Activated CD4-positive, alpha-beta T cell treated with anti-CD3 and anti-CD28 coated beads, Interleukin-10, Interleukin-2, amounts not matched to agents 100 ng/mL and 50 ng/mL, durations not matched to agents 16 hours and 8 hours (primary cell): ENCODE measurements at places on chromosomes 13 and 19.

DNA sequence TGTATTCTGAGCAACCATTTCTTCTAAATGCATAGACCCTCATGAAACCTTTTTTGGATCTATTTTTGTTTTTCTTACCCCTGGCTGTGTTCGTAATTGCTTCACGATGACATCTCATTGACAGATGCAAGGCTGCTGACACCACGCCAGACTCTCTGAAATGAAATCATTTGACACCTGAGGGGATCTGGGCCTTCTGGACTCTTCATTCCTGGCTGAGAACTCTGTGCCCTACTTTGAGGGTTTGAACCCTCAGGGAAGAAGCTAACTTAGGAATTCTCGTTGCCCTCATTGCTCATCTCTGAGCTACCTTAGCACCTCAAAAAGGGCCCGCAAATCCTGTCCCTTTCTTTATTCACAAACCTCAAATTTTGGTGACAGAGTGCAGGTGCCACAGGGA, 40.5 kb upstream of the NBEA start:
- DNase-seq, result no peak

- DNase-seq, result no peak
Observed at GRCh38 chr19:41278478-41278877, 14.3 kb downstream of the HNRNPUL1 start.

DNA sequence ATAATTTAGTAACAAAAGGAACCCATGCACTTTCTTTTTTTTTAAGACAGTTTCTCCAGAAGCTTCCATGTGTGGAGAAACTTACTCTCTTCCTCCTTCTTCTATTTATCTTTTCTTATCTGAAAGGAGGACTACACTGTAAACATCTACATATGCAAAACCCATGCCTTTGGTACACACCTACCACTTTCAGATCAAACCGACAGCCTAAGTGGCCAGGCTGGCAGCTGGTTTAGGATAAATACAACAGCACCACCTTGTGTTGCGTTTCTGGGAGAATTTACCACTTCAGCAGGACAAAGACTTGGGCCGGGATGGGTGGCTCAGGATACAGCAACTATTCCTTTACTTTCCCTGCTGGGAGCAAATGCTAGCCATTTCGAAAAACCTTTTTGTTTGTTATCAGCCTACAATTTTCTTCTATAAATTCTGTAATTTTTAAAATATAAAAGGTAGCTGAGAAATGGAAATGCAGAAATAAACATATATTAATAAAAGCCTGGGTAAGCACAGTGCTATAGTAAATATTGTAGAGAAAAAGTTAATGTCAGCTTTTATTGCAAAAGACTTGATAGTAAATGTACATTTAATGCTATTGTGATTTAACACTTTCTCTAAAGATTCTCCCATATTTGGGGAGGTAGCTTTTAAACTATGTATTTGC, 94.0 kb upstream of the RFC3 start:
- peak; percentile 84 for DNase-seq

- no peak for DNase-seq
Observed at GRCh38 chr13:37505531-37505930, 93.0 kb downstream of the POSTN start.

DNA sequence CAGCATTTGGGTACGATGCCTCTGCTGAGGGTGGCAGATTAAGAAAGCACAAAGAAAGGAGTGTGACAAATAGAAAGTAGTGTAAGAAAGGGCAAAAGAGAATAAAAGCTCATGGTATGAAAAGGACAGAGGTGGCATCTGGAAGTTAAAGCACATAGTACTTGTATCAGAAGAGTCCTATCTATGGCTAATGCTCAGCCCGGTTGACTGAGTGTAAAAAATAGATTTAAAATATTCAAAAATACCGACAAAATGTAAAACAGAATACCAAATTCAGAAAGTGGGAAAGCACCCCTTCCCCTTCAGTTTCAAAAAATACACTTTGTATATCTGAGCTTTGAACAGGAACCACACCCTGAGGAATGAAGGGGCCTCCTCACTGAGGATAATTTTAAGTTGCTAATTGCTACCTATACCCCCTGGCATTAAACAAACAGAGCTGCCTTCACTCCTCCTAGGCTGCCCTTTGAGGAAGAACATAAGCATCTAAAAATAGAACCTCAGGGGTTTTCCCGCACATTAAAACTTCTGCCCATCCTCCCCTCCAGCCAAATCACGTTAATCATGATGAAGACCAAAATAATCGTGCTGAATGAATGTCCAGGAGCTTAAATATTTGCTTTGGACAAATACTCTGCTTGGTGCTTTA, 43.3 kb downstream of the DLEU7 start:
- no peak for DNase-seq

DNA sequence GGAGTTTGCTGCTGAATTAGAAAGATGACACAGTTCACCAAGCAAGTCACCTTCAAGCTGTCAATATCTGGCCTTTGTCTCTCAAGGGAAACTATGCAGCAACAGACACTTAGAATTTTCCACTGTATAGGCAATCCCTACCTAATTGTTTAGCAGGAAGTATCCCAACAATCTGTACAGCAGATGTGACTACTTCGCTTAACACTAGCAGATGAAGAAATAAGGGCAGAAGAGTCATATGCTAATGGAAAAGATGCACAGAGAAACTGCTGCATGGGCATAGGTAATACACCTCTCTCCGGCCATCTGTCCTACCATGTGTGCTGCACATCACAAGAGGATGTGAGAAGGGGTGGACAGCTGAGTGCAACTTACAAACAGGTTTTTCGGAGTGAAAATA, 851.2 kb downstream of the PCDH9 start:
- DNase-seq, result no peak

GRCh38 chr19:3370214-3370720, 3.9 kb downstream of the NFIC start:
- DNase-seq, result no peak

GRCh38 chr13:79481685-79482052, 714 bp downstream of the NDFIP2 start:
- peak; percentile 75 for DNase-seq

DNA sequence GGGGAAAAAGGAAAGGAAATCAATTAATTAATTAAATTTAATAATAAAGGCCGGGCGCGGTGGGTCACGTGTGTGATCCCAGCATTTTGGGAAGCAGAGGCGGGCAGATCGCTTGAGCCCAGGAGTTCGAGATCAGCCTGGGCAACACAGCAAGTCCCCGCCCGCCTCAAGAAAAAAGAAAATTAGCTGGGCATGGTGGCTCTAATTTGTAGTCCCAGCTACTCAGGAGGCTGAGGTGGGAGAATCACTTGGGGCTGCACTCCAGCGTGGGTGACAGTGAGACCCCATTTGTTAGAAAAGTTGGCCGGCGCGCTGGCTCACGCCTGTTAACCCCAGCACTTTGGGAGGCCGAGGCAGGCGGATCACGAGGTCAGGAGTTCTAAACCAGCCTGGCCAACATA, 733 bp upstream of the CD320 start:
- DNase-seq, result no peak

- DNase-seq, result peak; percentile 63
Observed at GRCh38 chr19:55212447-55212846, 3.1 kb upstream of the PTPRH start.

GRCh38 chr19:35081201-35081600, 34.4 kb upstream of the FXYD3 start:
- DNase-seq, result no peak

DNA sequence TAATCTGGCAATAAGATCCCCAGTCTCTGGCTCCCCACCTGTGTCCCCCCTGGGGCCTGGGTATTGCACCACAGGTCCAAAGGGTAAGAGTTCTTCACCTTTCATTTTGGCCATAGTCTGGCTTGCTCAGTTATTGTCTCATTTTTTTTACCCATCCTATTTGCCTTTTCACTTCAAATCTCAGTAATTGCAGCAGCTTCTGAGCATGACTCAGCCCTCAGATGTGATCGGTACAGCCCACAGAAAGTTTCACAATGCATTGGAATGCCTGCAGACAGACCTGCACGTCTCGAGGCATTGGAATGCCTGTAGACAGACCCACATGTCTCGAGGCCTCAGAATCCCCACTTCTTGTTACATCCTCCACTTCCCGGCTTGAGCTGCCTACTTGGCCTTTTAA, 173.6 kb downstream of the NUFIP1 start:
- DNase-seq, result peak; percentile 73

DNA sequence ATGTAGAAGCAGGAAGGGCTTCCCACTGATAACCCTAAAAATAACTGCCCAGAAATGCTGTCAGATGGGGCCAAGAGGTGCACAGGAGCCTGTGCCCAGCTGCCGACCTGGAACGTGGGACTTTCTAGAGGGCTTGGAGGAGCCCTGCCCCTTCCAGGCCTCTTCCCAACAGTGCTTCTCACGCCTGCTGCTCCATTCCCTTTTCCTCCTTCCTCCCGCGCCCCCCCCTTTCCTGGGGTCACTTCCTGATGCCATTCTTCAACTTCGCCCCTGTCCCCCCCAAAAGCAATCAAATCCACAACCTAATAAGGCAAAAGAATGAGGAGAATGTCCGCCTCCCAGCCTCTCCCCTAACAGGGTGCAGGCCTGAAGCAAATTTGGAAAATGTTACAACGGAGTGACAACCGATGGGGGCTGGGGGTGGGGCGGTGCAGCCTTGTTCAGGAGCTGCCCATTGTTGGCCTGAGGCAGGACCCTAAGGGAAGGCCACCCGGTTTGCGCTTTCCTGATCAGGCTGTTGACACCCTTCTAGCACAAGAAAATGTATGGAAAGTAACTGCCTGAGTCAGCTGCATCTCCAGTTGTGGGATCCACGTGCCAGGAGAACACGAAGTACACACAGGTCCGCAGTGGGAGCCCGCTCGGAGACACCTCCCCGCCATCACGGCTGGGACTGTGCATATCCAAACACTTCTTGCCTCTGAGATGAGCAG, 18.7 kb downstream of the ACTN4 start:
- DNase-seq, result no peak

DNA sequence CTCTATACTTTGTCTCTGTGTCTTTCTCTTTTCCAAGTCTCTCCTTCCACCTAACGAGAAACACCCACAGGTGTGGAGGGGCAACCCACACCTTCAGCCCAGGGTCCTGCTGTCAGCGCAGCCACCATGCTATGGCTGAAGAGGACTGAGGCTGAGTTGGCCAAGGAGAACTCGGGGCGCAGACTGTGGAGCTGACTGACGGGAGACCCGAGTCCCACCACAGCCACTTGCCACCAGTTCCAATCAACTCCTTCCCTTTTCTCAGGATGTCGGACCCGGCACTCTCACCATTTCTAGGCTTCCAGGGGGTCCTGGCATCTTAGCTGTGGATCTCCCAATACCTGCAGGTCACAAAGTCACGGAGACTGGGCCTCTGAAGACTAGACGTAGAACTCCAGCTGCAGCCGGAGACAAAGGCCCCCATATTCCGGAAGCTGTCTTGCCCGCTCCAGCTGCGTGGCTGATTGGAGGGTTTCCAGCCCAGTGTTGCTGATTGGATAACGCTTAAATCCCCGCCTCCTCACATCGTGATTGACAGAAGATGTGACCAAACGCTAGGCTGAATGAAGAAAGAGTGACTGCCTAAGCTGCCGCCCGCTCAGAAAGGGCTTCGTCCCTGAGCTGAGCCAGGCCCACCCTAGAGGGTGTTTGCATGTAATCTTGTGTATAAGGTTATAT, 63.6 kb downstream of the ZNF429 start:
- peak; percentile 70 for DNase-seq

- DNase-seq, result no peak
Observed at GRCh38 chr13:53254500-53254899, 225.9 kb downstream of the OLFM4 start.

DNA sequence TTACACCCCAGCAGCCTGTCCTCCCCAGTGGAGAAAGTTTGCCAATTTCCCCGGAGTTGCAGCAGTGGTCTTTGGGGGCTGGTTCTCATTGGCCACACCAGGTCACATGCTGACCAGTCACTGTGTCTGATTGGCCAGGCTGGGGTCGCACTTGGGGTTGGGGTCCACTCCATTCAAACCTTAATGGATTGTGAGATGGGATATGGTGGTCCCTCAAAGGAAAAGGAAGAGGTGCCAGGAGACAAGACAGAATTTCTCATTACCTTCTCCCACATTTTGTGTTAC, 3.4 kb downstream of the PPM1N start:
- DNase-seq, result no peak

- peak; percentile 45 for DNase-seq
Observed at GRCh38 chr13:29849071-29849631, 1.3 kb downstream of the UBL3 start.

- no peak for DNase-seq
Observed at GRCh38 chr13:76715075-76715474, 171.1 kb downstream of the KCTD12 start.

- no peak for DNase-seq
Observed at GRCh38 chr13:29513002-29513980, 82.2 kb downstream of the SLC7A1 start.

GRCh38 chr19:54707962-54708361, 16.3 kb upstream of the KIR3DL3 start:
- peak; percentile 15 for DNase-seq

- DNase-seq, result no peak
Observed at GRCh38 chr13:30027569-30028455, 177.4 kb upstream of the UBL3 start.

DNA sequence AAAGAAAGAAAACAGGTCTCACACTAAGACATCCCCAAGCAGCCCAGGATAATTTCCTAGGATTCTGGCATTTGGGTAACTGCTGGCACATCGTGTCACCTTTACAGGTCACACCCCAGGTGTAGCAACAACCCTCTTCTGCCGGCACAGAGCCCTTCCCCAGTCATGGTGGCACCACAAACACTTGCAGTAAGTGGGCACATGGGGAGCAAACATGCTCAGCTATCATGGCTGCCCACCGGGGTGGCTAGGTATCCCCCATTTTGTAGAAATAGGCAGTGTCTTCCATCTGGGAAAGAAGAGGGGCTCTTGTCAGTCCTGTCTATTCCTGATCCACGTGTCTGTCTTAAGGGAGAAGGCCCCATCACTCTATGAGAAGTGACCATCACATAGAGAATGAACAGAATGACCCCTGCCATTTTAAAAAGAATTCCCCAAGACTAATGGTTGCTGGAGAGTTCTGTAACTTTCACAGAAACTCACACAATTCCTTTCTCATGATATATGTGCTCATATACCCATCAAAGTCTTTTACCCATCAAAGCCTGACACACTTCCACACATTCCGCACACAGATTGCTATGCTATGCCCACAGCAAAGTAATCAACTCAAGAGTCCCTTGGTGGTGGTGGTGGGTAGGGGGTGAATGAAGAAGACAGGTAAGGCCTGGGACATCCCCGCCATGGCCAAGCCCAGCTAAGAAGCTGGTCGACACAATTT, 33.3 kb downstream of the BRD4 start:
- no peak for DNase-seq
